ENCODE measurements at places on chromosomes 7 and 10.
A peak's percentile ranks its signal among the peaks of the same experiment; 100 is the strongest.

- no peak for DNase-seq
Measured at GRCh38 chr10:77833225-77833624, 93.3 kb downstream of the DLG5 start.

GRCh38 chr10:29876008-29876555 lies 183.3 kb downstream of the JCAD start:
- no peak for DNase-seq

GRCh38 chr10:35089611-35090161 lies 455 bp downstream of the CUL2 start:
- no peak for DNase-seq

DNA sequence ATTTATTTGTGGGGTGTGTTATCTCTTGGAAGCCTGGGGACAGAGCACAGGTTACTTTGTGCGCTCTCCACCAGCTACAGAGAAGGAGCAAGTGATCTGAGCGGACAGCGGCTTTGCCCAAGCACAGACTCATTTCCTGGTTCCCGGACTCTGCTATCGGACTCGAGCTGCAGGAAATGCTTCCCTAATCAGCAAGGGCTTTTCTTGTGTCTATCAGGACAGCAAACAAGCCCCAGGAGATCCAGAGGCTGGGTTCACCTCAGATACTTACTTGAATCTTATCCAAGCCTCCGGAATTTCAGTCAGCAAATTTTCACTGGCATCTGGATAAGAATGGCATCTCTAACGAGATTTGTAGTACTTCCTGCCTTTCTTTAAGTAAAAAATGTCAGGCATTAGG lies 27.8 kb downstream of the MRC1 start:
- peak; percentile 22 for DNase-seq

GRCh38 chr7:37205451-37205850 lies 243.2 kb downstream of the ELMO1 start:
- DNase-seq: no peak

DNA sequence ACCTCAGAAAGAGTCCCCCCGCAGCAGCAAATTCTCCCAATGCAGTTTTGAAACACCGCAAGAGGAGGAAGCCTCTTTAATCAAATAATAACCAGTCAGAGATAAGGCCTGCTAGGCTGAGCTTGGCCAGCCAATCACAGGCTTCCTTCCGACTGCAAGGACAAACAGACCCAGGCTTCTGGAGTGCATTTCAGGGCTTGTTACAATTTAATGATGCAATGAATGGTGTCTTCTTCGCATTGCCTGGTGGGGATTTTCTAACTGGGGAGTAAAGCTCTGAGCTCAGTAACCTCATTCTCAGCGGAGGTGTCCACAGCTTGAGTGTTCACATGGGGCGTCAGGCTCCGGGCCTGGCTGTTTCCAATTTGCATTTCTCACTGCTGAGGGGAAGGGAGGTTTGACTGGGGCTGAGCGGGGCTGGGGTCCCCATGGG lies 31.8 kb upstream of the GPAM start:
- no peak for DNase-seq

GRCh38 chr10:121710207-121710606 lies 112.0 kb upstream of the FGFR2 start:
- DNase-seq: no peak
